ENCODE measurements at places on chromosomes 3 and 15.
A peak's percentile ranks its signal among the peaks of the same experiment; 100 is the strongest.

- no peak for DNase-seq
Measured at GRCh38 chr15:40927495-40927872, 1.7 kb upstream of the DLL4 start.

DNA sequence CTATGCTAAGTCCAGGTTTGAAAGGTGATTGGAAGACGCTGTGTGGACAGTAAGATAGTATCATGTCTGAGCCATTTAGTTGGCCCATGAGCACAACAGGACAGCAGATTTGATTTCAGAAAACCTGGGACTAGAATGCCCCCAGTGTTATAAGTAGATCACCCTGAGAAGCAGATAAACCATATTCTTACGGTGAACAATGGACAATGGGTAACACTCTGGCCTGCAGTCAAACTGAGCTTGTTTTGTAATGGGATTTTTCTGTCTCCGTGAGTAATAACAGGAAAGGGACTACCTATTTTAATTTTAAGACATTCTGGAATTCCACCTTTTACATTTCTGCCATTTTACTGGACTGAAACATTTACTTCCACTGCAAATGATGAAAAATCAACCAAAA lies 71.5 kb downstream of the LDHAL6B start:
- no peak for DNase-seq

DNA sequence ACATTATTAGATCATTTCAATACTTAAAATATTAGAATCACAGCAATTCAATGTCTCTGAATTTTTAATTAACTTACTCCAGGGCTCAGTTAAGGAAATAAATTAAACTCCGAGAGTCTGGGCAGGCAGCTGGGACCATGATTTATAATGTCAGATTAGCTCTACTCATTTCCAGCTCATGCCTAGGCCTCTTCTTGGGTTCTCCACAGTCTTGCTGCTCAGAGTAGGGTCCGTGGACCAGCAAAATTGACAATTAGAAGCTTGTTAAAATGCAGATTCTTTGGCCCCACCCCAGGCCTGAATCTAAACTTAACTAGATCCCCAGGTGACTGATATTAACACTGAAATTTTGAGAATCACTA lies 28.2 kb downstream of the ADAMTS9 start:
- DNase-seq: no peak

- peak; percentile 44 for DNase-seq
Measured at GRCh38 chr3:58041826-58042324, 33.7 kb downstream of the FLNB start.

DNA sequence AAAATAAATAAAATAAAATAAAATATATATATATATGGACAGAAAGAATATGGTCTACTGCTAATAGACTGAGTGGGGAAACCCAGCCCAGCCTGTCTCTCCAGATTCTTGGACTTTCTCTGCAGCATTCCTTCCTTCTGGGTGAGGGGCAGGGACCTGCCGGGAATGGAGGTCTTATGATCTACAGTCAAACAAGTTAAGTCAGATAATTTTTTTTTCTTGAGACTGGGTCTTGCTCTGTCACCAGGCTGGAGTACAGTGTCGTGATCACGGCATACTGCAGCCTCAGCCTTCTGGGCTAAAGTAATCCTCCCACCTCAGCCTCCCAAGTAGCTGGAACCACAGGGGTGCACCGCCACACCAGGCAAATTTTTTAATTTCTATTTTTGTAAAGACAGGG lies 33.5 kb upstream of the ZNF774 start:
- DNase-seq: no peak

- DNase-seq: no peak
Measured at GRCh38 chr3:5151586-5151985, 29.5 kb downstream of the ARL8B start.

DNA sequence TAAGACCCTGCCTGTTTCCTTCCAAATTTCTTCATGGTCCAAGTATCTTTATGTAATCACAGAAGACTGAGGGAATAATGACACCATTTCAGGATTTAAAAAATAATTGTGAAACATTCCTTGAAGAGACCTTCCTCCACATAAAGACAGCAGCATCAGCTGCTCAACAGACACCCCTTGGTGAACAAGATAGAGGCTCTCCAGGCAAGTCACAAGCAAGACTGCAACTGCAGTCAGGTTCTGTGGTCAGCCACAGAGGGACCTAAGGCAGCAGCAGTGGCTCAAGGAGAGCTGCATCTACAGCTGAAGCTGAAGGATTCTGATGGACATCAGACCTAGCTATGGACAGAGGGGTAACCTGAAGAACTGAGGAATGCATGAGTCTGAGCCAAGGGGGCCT lies 97.2 kb upstream of the C3orf80 start:
- no peak for DNase-seq

DNA sequence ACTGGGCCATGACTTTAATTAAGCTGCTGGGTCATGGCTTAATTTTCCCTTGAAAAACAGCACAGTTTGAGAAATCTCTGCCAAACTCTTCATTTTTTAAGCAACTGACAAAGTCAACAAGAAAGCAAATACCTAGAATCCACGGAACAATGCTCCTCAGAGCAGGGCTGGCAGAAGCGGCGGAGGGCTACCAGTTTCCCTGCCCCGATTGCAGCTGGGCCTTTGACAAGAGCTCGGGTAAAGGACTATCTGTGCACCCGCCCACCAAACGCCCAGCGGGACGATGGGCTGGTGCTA lies 1.2 kb downstream of the GOLIM4 start:
- DNase-seq: no peak

Measured in fibroblast of mammary gland (primary cell).